NCI-H524 treated with DMSO at 0.1 percent for 48 hours (cell line): ENCODE measurements at places on chromosomes 16 and 17.

DNA sequence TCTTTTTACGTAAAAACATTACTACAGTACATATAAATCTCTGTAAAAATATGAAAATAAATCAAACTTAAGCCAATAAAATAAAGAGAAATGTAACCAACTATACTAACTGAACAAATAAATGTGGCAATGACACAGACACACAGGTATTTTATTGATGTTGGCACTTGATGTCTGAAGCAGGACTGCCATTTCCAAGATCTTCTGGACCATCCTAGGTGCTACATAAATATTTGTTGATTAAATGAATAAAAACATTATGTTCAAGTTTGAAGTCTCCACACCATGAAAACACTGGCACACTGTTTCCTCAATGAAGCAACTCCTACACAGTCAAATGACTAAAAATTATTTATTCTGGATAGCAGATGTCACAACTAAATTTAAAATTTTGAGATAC is 106.9 kb downstream of the NCOR1 start:
- no peak for DNase-seq

DNA sequence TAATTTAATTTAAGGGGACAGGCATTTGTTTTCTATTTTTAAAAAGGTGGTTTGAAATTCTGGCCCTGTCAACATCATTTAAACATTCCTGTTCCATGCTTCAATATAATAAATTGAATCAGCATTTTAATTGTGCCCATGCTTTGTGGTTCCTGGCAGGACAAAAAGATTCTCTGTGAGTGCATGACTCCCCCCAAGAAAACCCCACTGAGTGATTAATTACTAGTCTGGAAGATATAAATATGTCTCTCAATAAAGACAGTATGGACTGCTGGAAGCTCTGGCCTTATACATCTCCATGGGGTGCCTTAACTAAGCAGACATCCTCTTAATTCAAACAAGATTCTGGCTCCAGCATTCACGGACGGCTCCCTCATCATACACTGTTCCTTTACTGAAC is 95.0 kb upstream of the PSMD7 start:
- no peak for DNase-seq

DNA sequence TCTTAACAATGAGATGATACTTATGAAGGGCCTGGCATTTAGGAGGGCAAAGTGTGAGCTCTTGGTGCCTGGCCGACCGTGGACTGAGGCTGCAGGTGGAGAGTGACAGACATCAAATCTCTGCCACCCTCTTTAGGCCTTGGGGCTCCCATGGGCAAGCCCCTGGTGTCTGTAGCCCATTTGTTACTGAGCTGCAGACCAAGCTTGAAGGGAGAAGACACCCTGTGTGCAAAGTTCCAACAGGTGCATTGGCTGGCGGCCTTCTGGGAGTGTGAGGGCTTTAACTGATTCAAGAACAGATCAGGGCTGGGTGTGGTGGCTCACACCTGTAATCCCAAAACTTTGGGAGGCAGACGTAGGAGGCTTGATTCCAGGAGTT is 789 bp upstream of the CTRL start:
- no peak for DNase-seq

DNA sequence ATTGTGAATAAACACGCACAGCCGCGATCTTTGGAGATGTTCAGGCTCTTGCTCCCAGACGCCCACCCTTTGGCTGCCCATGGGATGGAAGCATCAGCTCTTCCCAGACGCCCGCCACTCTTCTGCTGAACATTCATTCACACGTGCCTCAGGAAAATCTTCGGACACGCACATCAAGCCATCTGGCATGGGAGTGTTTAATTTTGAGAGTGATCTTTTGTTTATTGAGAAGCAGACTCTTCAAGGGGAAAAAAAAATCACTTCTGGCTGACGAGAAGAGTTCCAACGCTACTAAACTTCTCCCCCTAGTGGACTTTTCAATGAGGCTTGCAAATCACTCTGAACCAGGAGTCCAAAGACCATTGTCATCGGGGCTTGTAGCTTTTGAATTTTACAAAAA is 62.0 kb upstream of the NUDT7 start:
- DNase-seq, result peak; percentile 85

GRCh38 chr16:24983561-24983960 is 31.6 kb downstream of the ARHGAP17 start:
- no peak for DNase-seq

- no peak for DNase-seq
Measured at GRCh38 chr17:45144199-45145034, 3.9 kb upstream of the HEXIM1 start.

DNA sequence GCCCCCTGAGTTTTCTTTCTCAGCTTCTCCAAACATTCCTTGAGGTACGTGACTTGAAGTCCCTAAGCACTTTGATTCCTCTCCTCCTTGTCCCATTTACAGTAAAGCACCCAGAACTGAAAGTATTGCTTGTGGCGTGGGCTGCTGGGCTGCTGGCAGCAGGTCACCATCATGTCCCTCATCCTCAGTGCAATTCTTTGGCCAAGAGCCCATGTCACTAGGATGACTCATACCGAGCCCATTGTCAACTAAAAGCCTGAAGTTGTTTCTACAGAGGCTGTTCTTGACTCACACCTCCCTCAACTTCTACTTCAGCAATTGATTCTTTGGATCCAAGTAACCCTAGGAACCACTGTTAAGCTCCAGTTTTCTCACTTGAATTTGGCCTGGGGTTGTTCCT is 54.3 kb downstream of the KPNA2 start:
- no peak for DNase-seq

DNA sequence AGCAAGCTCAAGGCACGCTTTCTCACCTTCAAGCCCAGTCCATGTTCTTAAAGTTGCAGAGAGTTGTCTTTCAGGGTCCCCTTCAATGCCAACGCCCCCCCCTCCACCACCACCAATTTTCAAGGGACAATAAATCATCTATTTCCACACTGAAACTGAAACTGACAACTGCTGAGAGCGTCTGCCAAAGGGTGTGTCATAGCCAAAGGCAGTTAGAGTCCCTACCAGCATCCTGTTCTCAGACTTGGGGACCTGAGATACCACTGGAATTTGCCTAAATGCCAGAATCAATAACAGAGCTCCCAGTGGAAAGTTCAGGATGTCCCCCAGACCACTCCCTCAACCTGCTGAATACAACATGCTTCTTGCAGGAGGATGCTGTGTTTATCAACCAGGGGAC is 133.2 kb upstream of the SOX9 start:
- no peak for DNase-seq

DNA sequence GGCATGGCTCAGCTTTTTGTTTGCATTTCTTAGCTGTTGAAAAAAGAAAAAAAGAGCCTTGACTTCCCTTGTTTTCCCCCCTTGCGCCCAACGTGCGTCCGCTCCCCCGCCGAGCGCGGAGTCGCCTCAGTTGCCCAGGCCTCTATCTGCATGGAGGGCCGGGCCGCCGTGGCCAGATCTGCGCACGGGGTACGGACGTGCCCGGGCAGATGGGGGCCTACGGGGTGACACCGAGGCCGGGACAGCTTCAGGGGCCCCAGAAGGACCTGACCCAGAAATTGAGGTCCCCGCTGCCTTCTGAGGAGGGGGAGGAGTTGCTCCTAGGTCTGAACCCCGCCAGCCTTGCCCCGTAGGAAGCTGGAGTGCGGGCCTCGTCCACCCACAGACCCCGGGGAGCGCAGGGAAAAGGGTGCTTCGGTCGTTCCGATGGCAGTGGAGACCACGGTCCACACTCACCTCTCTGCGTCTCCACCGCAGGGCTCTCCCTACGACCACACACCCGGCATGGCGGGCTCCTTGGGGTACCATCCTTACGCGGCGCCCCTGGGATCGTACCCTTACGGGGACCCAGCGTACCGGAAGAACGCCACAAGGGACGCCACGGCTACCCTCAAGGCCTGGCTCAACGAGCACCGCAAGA is 1.5 kb downstream of the IRX5 start:
- DNase-seq, result no peak

GRCh38 chr16:72493716-72494415 is 321.9 kb upstream of the PMFBP1 start:
- DNase-seq, result no peak

DNA sequence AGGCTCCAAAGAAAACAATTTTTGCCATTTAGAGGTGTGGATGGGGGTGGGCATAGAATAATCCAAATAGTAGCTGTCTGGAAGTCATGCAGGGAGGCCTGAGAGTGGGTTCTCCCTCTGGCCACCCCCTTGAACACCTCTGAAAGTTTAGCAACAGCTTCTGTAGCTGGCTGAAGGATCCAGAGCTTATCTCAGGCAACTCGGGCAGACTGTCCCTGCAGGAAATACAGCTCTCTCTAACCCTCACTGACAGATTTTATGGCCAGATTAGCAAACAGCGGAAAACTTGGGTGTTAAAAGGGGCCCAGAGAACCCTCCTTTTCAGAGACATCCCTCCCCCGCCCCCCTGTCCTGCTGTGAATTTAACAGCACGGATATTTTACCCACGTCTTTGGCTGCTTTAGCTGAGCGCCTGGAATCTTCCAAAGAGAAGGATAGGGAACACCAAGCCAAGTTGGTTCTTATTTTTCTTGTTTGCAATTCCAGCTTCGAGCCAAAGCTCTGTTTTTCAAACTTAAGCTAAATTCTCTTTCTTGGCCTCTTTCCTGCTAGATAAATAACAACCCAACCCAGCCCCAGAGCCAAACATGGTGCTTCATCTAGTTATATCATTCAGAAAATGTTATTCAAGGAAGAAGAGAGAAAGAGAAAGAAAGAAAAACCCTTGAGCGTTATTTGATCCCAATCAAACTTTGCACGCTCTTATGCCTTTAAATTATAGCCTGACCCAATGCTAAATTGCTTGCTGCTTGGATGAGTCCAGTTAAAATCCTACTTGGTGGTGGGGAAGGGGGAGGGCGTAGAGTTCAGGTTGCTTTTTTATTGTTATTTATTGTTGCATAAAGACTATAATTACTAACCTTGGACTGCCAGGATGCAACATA is 2.3 kb upstream of the HOXB2 start:
- no peak for DNase-seq

GRCh38 chr17:29716566-29716965 is 93.9 kb upstream of the CORO6 start:
- DNase-seq, result no peak

DNA sequence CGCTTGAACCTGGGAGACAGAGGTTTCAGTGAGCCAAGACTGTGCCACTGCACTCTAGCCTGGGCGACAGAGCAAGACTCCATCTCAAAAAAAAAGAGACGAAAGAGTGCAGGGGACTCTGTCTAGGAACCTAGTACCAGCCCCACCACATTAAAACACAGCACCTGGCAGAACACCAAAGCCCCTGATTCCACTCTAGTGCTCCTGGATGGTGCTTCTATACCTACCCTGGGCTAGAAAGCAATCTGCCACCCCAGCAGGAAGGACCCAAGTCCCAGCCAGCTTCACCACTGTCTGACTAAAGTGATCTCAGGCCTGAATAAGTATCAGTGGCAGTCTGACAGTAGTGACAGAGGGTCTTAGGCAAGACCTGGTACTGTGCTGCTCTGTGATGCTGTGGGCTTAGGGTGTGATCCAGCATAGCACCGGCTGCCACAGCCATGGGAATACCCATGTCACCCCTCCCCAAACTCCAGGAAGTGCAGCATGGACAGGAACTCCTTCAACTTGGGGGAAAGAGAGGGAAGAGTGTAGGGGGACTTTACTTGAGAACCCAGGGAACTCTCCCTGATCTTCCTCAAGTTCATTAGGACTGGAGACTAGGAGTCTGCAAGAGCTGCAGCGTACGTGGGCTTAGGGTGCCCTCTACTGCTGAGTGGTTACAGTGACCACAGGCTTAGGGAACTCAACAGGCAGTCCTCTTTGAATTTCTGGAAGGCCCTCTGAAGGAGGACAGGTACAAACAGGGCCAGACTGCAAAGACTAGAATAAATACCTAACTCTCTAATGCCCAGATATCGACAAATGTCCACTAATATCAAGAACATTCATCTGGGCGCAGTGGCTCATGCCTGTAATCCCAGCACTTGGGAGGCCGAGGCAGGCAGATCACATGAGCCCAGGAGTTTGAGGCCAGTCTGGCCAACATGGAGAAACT is 30.0 kb upstream of the RNF43 start:
- DNase-seq, result peak; percentile 11

GRCh38 chr16:2699791-2700600 is 17.7 kb downstream of the KCTD5 start:
- DNase-seq, result no peak

- DNase-seq, result no peak
Measured at GRCh38 chr17:12666718-12667117, 1.0 kb downstream of the MYOCD start.

DNA sequence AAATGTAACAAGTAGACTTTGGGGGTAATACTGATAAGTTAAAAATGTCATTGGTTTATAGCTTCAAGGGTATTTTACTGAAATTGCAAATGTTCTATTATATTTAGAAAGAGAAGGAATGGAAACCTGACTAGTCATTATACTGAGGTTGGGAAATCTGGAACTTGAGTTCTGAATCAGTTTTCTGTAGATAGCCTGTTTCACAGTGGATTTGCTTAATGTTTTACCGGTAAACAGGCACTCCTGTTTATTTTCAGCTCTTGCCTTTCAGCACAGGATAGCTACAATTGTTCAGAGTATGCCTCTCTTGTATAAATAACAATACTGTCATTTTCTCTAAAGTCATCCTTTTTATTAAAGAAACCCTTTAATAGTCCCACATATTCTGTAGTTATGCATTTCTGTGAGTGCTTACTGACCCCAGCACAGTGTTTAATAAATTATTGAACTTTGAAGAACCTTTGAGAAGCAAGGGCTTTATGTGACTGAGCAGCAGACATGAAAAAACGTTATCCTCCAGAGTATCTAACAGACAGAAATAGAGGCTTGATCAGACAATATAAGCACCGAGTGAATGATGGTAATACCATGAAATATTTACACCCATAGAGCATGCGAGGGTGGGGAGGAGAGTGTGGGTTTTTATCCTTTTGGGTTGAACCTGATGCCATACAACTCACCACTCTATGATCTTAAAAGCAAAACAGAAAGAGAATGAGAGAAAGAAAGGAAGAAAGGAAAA is 58.2 kb downstream of the FTO start:
- no peak for DNase-seq

- no peak for DNase-seq
Measured at GRCh38 chr17:15169676-15170075, 95.5 kb downstream of the PMP22 start.

- DNase-seq, result no peak
Measured at GRCh38 chr17:40623419-40624210, 24.0 kb downstream of the SMARCE1 start.

GRCh38 chr16:57039148-57039812 is 49.9 kb downstream of the NLRC5 start:
- DNase-seq, result no peak

GRCh38 chr17:740240-741017 is 8.0 kb downstream of the TLCD3A start:
- DNase-seq, result no peak

- no peak for DNase-seq
Measured at GRCh38 chr16:20844588-20844987, 38.3 kb downstream of the REXO5 start.

DNA sequence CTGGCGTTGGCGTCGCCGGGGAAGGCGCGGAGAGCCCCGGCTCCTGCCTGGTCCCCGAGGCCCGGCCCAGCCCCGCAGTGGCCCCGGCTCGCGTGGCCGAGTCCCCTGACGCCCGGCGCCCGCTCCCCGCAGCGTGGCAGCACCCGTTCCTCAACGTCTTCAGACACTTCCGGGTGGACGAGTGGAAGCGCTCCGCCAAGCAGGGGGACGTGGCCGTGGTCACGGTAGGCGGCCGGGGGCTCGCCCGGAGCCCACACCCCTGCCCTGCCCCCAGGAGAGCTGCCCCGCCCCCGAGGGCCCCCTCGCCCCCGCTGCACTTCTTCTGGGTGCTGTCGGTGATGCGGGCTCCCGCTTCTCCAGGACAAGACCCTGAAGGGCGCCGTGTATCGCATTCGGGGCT is 466 bp downstream of the WDR90 start:
- DNase-seq, result no peak

- no peak for DNase-seq
Measured at GRCh38 chr17:48545022-48545375, at the start of gene HOXB2. TSS of gene HOXB2 (minus strand) at chr17:48545109. CDS start at chr17:48544911, 198 bp downstream.
